ENCODE measurements at places on chromosomes 11 and 22.
A peak's percentile ranks its signal among the peaks of the same experiment; 100 is the strongest.

- ATAC-seq, result peak; percentile 15
These were observed 17.0 kb upstream of the WDR74 start for GRCh38 chr11:62856333-62856895.

DNA sequence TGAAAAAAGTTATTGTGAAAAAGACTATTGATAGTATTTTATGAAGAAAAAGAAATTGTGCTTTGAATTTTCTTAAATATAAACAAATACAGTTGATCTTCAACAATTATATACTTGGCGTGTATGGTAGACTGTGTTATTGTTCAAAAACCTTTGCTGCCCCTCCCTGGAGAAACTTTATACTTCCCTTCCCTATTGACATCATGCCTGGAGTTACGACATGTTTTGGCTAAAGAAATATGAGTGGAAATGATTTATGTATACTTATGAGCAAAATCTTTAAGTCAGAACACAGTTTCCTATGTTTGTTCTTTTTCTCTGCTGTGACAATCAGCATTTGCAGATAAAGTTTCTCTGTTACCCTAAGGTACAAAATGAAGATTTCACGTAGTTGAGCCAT is 243.8 kb downstream of the TMEM135 start:
- peak; percentile 27 for ATAC-seq

- peak; percentile 35 for ATAC-seq
These were observed 50.9 kb downstream of the ARFGAP3 start for GRCh38 chr22:42805998-42806830.

DNA sequence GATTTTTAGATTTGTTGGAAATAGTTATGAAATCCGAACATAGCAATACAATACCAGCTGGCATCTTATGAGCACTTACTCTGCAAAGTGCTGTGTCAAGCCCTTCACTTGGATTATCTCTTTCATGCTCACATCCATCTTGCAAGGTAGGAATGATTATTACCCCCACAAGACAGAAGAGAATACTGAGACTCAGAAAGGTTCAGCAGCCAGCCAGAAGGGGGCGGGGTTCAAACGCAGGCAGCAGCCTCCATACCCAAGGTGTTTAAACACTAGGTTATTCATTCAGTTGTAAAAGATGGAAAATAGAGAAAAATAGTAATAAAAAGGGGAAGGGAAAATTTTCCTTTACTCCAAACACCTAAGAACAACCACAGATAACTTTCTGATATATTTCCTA is 158.5 kb downstream of the CCDC34 start:
- no peak for ATAC-seq

- ATAC-seq, result no peak
These were observed 5.7 kb upstream of the MUC5B start for GRCh38 chr11:1217151-1217550.

- peak; percentile 99 for ATAC-seq
These were observed 96.5 kb downstream of the CWC15 start for GRCh38 chr11:94876645-94877442.

GRCh38 chr11:121123496-121124069 is 22.5 kb downstream of the TECTA start:
- ATAC-seq, result no peak

DNA sequence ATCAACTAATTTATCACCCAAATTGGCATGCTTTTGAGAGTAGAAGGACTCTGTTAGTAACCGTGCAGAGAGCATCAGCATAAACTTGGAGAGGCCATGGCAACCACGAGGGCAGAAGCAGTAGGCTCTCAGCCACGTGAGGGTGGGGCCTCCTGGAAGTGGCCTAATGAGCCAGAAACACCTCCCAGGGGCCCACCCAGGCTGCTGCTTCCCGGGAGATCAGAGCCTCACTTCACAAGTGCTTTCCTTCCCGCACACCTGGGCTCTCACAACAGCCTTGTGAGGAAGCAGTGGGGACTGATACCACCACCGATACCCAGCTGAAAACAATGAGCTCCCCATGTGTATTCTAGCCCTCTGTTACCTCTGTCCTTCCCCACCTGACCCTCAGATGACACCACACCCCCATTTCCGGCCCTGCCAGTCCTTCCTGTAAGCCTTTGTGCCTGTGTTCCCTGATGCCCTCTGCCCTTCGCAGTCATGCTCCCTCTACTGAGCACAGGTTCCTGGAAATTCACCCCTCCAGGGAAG is 17.0 kb downstream of the TRIM29 start:
- ATAC-seq, result no peak

Measured in motor neuron (in vitro differentiated cells).